ENCODE measurements at places on chromosomes 1 and 21. TPM values are rescaled to one million over a fixed set of nuclear protein-coding genes. Genes with fewer than 3 reads are reported as not detected.

The KMO gene
- total RNA-seq: under 0.01 TPM

The S100A7 gene
- total RNA-seq: not detected

The APCS gene
- not detected for total RNA-seq

The LCE2A gene
- not detected for total RNA-seq

The C4BPA gene
- total RNA-seq: not detected

The ANGPTL3 gene
- under 0.01 TPM for total RNA-seq

The CR1 gene
- total RNA-seq: not detected

The NTMT2 gene
- not detected for total RNA-seq

The TMEM59 gene
- 150 TPM for total RNA-seq

The ICOSLG gene
- 0.37 TPM for total RNA-seq
